Glomerular endothelial cell (primary cell): ENCODE measurements at places on chromosomes 6 and 20. TPM values are rescaled to one million over a fixed set of nuclear protein-coding genes. Genes with fewer than 3 reads are reported as not detected.

DNA sequence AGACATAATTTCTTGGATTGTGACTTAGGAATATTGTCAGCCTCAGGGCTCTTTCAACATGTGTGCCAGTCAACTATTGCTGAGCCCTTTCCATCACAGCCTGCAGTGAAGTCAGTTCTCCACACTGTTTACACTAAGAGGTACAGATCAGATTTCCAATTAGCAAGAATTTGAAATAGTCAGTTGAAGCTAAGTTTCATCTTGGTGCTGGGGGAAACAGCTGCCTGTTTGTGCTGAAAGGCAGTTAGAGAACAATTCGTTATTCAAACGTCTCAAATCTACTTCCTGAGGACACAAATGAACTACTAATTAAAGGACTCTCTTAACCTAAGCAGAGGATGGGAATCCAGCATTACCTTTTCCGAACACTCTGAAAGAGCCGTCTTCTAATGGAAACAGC lies 25.9 kb downstream of the ADGRF1 start:
- DNase-seq: no peak

DNA sequence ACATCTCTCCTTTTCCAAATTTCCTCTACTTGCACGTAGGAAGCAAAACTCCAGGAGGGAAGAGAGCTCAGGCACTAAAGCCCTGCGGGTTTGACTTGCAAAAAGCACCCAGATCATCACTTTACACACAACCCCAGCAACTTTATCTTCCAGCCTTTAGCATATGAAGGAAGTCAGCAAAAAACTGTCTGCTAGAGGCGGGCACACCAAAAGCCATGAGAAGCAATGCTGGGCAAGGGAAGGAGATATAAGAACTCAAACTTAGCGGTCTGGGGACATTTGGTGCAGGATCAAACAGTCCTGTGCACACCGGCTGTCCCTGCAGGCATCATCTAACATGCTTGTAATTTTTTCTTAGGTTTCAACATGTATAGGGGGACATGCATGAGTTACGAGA lies 113.3 kb downstream of the JPH2 start:
- DNase-seq: no peak

DNA sequence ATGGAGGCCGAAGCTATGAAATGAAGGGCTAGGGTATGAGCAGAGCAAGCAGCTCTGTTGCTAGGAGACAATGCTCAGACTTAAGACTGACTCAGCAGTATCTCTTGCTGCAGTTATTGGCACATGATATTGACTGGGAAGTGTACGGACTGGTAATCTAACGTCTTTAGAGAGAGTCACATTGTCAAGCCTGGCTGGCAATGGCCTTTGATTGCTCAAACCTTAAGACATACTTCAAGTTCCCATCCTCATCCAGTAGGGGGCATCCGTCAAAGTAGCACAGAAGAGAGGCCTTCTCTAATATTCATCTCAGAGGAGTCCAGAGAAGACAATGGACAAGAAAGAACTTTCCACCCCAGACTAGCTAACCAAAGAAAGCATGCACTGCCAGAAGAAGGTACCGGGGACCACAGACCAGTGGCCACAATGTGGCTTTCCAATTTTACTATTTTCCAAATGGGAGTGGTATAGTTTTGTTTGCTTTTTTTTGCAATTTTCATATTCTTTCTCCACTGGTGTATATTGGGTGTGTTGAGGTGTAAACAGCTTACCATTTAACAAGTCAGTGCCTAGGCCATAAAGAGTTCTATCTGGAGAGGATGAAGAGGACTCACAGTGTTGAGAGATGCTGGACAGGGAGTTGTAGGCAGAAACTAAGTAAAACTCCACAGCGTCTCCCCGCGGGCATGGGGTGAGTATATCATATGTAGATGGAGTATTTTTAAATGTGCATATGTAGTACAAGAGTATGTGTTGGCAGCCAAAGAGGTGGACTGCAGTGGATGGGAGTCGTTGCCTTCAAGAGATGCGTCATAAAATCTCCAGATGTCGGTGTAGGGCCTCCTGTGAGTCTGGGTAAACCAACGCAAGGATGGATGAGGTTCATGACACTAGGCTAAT lies 36.7 kb downstream of the LRFN2 start:
- DNase-seq: no peak

- no peak for DNase-seq
Measured at GRCh38 chr20:16589623-16590022, 16.4 kb upstream of the KIF16B start.

DNA sequence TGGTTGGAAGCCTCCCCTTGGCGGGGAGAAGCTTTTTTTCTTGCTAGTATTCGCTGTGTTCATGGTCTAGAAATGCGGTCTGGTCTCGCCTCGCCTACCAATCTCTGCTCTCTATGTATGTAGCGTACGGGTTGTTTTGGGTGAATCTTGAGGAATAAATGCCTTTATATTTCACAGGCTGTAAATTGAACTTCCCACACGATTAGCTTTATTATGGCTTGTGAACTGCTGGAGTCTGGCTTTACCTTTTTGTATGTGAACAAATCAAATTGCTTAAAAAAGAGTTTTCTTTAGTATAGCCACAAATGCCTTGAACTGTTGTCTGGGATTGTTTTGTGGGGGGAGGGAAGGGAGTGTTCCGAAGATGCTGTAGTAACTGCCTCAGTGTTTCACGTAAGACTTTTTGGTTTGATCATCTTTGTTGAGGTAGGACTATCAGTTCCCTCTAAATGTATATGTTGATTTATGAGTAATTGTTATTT lies 2.2 kb downstream of the INSM1 start:
- no peak for DNase-seq

DNA sequence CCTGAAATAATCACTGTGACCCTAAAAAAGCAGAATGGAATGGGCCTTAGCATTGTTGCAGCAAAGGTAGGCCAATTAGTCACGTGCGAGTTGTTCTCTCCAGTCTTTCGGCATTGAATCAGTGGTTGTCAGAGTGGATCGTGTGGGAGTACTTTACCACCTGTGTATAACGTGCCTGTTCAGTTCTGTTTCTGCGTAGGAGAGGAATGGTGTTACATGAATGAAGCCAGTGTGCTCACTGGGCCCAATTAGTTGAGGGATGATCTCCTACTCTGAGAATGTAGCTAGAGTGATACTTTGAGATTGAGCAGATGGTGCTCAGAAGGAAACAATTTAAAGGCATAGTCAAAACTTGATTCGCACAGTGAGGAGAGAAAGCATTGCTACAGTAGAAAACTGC lies 72.4 kb upstream of the KIF25 start:
- DNase-seq: no peak

- no peak for DNase-seq
Measured at GRCh38 chr20:24949756-24950127, 673 bp downstream of the CST7 start.

GRCh38 chr6:110744991-110745390 lies 70.3 kb downstream of the CDK19 start:
- DNase-seq: no peak

DNA sequence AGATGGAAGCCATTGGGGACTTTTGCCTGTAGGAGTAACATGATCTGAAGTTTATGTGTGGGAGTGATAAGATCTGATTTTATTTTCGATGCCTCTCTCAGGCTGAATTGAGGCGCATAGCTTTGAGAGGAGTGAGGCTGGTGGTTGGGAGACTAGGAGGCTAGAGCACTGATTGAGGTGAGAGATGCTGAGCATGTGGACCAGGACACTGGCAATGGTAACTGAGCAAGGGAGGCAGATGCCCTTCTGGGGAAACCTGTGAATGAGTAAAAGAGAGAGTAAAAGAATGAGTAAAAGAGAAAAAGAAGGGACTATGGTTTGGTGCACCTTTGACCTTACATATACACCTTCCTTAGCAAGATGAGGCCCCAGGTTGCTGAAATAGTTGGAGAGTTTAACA lies 3.0 kb downstream of the RRP36 start:
- DNase-seq: no peak

- no peak for DNase-seq
Measured at GRCh38 chr20:44601801-44602204, 19.4 kb downstream of the PKIG start.

GRCh38 chr20:53303413-53303760 lies 290.3 kb downstream of the ZNF217 start:
- DNase-seq: no peak

DNA sequence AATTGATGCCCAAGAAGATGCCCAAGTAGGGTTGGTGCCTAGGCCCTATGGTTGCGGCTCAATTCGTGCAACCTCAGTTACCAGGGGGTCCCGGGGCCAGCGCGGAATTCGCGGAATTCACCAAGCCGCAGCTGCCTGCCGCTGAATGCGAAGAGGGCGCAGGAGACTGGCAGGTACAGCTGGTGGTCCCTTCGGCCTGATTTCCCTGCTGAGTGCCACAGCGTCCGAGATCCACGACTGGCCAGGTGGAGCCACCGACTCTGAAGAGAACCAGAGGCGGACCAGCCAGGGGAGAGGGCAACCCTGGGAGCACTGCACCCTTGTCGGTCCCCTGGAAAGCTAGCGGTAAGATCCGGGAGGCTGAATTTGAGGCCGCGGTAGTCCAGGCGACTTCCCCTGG lies 6.8 kb upstream of the TFAP2D start:
- DNase-seq: no peak

GRCh38 chr6:166027761-166028160 lies 139.9 kb downstream of the TBXT start:
- DNase-seq: no peak

- no peak for DNase-seq
Measured at GRCh38 chr20:35771367-35771688, 487 bp upstream of the PHF20 start.

DNA sequence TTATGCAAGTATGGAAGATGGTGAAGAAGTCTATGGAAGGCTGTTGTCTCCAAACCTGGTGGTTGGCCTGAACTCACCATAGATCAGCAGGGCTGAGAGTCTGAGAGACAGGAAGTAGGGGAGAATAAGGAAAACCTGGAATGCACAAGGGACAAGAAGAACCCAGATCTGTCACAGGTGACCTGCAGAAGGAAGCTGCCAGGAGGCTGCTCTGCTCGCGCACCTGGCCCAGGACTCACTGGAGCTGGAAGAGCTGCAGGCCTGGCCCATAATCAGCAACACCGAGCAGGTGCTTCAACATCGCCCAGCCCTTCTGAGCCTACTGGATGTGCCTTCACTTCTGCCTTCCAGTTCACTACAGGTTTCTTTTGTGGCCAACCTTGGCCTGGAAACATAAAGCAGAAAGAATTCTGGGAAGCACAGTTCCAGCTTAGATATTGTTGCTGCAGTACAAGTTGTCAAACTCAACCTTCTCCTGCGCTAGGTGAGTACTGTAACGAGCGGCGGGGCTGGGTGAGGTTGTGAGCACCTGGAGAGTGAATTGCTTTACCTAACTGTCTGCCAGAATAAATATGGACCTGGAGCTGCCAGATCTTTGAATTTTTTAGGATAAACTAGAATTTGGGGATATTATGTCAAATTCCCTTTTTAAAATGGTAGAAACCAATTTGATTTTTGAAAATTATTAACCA lies 82.4 kb downstream of the CDH26 start:
- no peak for DNase-seq

Gene GCLC
- total RNA-seq: 12.8 and 20.2 TPM in 2 replicates

Gene ANKEF1
- total RNA-seq: 1.8 and 2.0 TPM in 2 replicates

Gene OXT
- not detected in 2 replicates for total RNA-seq

Gene NRSN1
- not detected in 2 replicates for total RNA-seq

Gene RNF114
- 114 and 156 TPM in 2 replicates for total RNA-seq

Gene CDSN
- not detected in 2 replicates for total RNA-seq
